ENCODE measurements at places on chromosomes 6 and 20.

GRCh38 chr20:63877755-63878470, 12.8 kb downstream of the TPD52L2 start:
- DNase-seq: no peak

DNA sequence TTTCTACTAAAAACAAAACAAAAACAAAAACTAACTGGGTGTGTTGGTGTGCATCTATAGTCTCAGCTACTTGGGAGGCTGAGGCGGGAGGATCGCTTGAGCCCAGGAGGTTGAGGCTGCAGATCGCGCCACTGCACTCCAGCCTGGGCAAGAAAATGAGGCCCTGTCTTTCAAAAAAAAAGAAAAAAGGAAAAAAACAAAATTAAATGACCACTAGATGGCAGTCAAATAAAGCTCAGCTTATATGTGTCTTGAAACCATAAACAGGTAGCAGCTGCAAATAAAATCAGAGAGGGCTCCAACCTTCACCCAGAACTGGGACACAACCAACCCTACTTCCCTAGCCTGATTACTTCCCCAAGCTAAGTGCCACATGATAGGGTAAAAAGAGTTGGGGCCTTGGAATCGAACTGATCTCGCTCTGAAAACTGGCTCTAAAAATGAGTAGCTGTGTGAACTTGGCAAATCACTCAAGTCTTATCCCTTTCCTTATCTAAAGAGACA, 67.1 kb upstream of the ADGRF4 start:
- DNase-seq: no peak

GRCh38 chr6:136767570-136768309, 24.5 kb downstream of the MAP3K5 start:
- DNase-seq: no peak

- DNase-seq: no peak
Observed at GRCh38 chr20:18750735-18751134, 62.8 kb upstream of the SCP2D1 start.

GRCh38 chr6:42295181-42295580, 77.5 kb upstream of the MRPS10 start:
- no peak for DNase-seq

- no peak for DNase-seq
Observed at GRCh38 chr6:33692760-33693158, 18.7 kb downstream of the UQCC2 start.

DNA sequence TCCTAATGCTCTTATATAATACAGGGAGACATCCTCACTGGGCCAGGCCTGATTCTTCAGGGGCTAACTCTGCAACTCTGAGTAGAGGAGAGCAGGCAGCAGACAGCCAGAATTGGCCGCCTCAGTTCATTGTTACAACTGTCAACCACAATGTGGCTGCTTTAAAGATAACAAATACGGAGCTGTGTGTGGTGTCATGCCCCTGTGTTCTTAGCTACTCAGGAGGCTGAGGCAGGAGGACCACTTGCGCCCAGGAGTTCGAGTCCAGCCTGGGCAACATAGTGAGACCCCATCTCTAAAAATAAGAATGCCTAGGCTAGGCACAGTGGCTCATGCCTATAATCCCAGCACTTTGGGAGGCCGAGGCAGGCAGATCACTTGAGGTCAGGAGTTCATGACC, 34.3 kb downstream of the CEP250 start:
- DNase-seq: no peak

- DNase-seq: no peak
Observed at GRCh38 chr6:18309046-18309445, 44.7 kb upstream of the DEK start.

- DNase-seq: no peak
Observed at GRCh38 chr6:2497922-2498623, 252.6 kb downstream of the MYLK4 start.
